Frontal cortex (tissue), 4 donors: ENCODE measurements at places on chromosomes 6 and 20.

DNA sequence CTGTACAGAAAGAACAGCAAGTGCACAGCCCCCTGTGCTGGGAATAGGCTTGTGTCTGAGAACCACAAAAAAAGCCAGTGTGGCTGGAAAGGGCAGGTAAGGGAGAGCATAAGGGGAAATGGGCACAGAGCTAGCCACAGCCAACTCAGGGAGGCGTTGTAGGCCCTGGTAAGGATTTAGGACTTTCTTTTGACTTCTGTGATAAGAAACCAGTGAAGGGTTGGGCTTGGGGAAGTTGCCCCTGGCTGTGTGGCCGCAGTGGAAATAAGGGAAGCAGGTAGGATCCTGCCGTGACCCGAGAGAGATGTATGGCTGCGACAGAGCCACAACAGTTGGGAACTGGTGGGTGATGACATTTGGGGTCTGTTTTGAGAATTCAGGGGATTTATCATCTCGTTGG lies 30.0 kb upstream of the PHACTR2 start:
- DNase-seq, result no peak

- DNase-seq, result no peak
Observed at GRCh38 chr20:20020908-20021307, 3.7 kb downstream of the NAA20 start.

GRCh38 chr6:27720607-27721580 lies 191.3 kb downstream of the OR2B2 start:
- no peak for DNase-seq

DNA sequence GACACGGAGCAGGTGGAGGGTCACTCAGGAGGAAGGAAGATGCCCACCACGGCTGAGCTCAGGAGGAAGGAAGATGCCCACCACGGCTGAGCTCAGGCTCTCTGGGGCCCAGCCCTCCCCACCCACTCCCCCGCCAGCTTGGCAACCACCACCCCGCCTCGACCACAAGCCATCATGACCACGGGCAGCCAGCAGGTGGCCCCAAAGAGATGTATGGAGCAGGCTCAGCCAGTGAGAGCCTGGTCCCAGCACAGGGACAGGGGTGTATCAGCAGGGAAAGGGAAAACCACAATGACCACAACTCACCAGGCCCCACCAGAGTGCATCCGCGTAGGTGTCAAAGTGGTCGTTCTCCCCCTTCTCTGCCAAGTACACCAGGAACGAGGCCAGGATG lies 30.4 kb downstream of the KCNQ2 start:
- DNase-seq, result no peak

- peak; percentile 40 for DNase-seq
Observed at GRCh38 chr20:34215711-34216381, 25.4 kb upstream of the ASIP start.

GRCh38 chr6:84224251-84224650 lies 3.2 kb downstream of the CEP162 start:
- DNase-seq, result no peak

DNA sequence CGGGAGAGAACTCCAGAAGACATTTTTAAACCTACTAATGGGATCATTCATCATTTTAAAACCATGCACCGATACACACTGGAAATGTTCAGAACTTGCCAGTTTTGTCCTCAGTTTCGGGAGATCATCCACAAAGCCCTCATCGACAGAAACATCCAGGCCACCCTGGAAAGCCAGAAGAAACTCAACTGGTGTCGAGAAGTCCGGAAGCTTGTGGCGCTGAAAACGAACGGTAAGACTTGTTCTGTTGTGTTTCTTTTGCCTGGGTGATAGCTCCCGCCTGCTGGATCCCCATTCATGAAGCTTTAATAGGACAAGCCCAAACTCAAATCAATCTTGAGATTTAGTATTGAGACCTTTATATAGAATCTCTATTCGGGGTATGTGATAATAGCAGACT lies 4.2 kb downstream of the TNFAIP3 start:
- no peak for DNase-seq

DNA sequence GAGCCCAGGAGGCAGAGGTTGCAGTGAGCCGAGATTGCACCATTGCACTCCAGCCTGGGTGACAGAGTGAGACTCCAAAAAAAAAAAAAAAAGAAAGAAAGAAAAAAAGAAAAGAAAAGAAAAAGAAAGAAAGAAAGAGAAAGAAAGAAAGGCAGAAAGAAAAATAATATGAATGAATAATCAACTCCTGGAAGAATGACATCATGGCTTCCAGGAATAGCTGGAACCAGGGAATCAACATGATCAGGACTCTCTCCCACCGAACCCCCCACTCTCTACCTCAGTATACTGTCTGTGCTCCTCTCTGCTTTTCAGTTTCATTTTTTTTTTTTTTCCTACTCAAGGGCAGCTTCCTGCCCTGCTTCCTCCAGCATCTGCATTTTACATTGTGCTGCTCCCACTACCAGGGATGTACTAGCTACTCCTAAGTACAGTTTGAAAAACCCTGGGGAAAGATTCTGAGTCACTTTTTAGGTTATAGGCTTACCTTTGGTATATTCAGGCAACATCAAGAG lies 19.7 kb upstream of the MTCL3 start:
- DNase-seq, result no peak

DNA sequence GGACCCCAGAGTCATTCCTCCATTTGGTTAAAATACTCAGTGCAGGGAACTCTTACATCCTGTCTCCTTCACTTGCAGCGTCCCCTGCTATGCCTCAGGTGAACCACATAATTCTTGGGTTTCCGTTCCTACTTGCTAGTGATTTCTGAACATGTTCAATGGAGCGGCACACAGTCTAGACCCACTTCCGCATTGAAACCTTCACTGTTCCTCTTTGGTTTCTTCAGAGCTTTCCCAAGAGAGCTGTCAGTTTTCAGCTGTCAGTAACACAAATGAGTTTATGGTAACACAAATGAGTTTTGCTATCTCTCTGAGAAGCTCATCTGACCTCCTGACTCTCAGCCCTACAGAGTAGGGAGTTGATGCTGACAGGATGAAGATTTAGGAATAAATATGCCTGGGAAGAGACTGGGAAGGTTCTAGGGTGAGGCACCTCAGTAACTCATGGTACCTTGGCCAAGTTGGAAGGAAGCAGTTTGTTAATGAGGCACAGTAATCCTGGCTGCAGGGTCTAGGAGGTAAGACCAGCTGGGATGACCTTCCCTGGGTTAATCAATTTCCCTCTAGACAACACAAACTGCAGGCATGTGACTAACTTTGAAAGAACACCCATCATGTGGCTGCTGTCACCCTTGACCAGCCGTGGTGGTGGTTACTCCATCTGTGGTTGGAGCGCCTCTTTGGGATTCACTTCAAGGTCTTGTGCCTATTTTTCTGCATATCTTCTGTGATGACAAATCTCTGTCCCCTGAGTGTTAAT lies 5.4 kb downstream of the SYS1 start:
- DNase-seq, result no peak

DNA sequence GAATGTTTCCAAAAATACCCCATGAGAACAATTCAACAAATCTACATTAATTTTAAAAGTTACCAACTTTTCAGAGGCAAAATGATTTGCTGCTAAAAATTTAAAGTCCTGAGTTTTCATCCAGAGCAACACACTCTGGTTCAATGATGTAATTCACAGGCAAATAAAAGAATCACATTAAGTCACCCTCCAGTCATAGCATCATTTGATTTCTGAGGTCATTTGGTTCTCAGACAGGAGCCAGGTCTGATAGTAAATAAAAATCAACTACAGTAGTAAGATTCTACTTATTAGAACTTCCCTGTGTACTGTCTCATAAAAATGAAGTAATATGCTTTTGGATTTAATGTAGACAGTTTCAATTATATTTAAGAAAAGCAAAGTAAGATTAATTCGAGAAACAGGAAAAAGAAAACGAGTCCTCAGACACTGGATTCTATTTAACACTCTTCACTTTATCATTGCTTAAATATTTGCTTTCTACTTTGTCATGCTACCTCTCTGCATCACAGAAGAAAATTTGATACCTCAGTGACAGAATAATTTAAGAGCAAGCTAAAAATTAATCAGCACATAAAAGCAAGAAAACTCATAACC lies 25.8 kb downstream of the MAP7 start:
- no peak for DNase-seq

GRCh38 chr6:12869816-12870432 lies 153.4 kb downstream of the PHACTR1 start:
- DNase-seq, result no peak

DNA sequence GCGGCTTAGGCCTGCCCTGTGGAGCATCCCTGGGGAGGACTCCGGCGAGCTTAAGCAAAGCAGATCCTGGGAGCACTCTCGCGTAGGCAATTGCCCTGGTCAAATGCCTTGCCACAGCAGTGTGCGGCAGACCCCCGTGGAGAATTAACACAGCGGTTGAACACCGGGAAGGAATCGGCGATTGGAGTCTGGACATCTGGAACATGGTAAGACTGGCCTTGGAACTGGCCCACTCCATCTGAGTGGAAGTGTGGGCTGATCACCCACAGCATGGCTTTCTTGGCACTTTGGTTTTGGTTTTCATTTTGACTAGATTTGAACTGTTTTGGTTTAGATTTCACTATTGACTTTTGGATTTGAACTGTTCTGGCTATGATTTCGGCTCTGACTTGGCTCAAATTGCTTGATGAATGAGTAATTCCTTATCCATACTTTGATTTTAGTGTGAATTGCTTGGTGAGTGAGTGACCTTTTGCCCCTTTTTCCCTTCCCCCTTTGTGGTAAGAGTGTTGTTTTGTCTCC lies 300.7 kb downstream of the RNGTT start:
- no peak for DNase-seq

DNA sequence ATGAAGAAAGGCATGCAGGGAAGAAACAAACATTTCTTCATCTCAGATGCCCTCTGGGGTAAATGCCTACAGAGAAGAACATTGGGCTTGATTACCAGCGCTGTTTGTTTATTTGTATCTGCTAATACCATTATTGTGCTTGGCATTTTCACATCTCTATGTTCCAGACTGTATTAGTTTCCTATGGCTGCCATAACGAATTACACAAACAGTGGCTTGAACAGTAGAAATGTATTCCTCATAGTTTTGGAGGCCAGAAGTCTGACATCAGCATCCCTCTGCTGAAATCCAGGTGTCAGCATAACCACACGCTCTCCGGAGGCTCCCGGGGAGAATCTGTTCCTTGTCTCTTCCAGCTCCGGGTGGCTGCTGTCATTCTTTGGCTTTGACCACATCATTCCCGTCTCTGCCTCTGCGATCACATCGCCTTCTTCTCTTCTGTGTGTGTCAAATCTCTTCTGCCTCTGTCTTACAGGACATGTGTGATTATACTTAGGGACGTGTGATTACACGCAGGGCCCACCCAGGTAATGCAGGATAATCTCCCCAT lies 241.6 kb upstream of the SUPT3H start:
- no peak for DNase-seq

DNA sequence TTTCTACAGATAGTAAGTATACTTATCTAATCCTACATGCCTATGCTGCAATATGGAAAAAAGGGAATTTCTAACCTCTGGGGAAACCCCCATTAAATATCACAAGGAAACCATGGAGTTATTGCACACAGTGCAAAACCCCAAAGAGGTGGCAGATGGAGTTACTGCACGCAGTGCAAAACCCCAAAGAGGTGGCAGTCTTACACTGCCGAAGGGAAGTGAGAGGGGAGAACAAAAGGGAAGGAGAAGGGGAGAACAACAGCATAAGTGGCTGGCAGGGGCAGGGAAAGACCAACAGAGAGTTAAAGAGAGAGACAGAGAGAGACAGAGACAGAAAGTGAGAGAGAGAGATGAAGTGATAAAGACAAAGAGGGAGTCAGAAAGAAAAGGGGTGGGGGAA lies 43.8 kb upstream of the EIF2S2 start:
- no peak for DNase-seq
